NCI-H1436 (cell line): ENCODE measurements at places on chromosomes 2 and 18.

DNA sequence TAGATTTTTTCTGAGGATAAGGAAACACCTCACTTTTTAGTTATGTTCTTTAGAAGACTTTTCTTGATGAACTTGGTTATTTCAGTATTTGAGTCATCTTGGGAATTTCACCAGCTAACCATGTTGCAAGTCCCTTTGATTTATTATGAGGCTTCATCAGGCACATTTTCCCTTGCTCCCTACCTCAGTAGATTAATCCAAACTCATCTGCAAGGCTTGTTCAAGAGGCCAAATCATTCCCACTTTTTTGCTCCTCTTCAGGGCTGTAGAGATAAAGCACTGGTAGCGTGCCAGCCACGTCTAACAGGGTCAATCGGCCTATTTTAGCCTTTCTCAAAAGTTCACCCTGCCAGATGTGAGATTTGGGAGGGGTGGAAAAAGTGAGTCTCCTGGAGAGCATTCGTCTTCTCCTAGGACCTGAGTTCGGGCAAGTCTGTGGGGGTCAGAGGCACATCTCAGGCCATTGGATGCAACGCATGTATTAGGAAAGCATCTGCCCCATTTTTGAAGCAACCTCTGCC lies 120.3 kb downstream of the RDH14 start:
- no peak for DNase-seq

- no peak for DNase-seq
Measured at GRCh38 chr18:5414546-5414945, 119.0 kb upstream of the ZBTB14 start.

DNA sequence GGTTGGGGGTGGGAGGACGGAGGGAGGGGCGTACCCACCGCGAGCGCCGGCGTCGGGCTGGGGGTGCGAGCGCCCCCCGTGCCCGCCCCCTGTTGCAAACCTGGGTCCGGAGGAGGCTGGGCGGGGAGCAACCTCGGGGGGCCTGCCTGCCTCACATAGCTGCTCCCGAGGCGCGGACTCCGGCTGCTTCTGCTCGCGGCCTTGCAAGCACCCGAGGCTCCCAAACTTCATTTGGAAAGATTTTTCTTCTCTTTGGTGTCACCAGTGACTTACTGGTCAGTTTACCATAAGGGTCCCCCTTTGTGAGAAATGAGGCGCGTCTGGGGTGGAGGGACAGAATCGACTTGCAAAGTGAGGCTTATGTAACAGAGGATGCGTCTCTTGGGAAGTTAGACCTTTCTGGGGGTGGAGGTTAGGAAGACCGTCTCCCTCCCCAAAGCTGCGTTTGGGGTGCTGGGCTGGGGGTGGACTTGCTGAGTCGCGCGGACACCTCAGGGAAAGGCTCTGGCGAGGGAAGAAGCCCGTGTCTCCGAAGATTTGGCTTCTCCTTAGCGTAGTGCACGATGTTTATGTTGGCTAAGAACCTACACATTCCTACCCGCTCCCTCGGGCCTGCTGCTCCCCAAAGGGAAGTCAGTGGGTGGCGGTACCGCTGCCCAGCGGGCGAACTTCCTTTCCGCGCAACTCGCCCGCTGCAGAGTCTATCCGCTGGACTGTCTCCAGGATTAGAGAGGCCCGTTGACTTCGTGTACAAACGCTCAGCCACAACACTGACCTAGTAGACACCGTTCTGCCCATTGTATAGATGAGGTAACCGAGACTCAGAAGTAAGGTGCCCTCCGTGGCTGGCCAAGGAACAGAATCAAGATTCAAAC lies 559 bp downstream of the TMEM37 start:
- DNase-seq: no peak

DNA sequence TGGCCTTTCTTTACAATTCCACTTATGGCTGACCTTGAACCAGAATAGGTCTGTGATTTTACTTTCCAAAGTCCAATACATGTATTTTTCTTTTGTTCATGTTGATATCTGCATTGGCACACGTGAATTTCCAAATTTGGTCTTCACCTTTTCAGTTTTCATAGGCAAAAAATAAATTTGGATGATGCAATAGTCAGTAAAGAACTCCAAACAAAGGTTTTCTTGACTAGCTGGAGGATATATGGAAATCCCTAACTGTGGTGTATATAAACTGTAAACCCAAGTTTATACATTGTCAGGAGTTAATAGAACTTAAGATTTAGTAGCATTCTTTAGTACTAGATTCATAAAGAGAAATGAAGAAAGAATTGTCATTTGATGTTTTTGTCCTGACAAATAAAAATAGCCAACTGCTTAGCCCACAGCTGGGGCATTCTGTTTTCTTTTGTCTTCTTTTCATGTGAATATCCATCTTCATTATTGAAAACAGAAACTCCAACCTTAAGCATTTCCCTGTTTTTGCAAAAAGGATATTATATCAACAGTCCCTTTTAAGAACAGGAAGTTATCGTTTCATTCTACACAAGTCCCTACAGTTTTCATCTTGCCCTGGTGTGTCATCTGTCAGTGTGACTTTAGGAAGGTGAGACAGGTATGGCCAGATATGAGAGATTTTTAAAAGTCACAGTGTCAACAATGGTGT lies 132.9 kb downstream of the BCL2 start:
- DNase-seq: no peak

GRCh38 chr2:70520825-70521224 lies 32.8 kb downstream of the TGFA start:
- no peak for DNase-seq

DNA sequence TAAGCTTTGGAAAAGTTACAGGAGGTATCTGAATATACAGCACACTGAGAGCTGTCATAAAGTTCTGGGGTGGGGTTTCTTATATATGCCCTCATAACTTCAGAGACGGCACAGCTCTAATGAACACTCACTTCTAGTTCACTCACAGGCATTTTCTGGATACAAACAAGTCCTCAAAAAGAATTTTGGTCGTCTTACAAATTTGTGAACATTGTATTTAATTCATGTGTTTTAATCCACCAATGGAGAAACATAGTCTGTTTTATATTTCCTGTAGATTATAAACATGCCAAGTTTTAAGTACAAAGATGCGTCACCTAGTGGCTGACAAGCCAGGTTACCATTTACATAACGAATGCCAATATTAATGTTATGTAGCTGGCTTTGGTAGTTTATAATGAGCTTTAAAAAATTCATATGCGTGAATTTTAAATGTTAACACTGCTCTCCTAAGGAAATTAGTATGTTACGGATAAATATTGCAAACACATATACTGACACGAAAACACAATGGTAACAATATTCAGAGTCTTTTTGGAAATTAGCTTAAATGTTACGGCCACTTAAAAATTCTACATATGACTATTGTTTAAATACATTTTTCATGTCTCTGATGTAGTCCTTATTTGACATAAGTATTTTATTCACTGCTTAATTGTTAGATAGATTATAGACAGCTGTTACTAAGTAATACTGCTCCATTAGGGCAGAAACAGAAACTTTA lies 2.5 kb downstream of the COL3A1 start:
- DNase-seq: peak; percentile 0

- DNase-seq: no peak
Measured at GRCh38 chr2:86782748-86783147, 8.0 kb downstream of the CD8A start.

DNA sequence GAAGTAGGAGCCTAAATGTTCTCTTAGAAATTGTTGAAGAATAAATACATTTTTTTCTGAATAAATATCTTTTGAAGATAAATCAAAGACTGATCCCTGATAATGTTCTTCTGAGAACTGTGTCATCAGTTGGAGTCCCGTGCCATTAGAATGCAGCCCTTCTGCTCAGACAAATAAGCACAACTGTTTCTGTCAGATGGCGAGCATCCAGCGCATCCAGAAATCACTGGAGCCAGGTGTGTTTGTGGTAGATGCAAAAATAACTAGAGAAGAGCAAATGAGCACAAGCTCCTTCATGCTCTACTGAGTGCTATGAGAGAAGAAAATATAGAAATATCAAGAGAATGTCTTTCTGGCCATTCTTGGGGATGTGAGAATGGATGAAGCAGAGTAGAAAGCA lies 573.7 kb downstream of the THSD7B start:
- no peak for DNase-seq

DNA sequence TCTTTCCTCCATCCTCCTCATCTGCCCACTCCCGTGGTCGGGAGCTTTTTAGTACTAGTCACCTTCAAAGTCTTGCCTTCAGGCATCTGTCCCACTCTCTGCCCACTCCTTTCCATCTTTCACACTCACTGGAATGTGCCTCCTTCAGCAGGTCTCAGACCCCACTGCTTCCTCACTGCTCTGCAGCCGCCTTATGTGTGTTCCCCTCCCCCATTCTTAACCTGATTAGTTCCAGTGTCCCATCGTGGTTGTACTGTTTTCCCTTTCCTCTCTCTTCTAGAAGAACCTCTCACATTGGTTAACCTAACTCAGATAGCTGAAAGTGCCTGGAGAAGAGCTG lies 3.0 kb downstream of the ARMC9 start:
- DNase-seq: no peak

DNA sequence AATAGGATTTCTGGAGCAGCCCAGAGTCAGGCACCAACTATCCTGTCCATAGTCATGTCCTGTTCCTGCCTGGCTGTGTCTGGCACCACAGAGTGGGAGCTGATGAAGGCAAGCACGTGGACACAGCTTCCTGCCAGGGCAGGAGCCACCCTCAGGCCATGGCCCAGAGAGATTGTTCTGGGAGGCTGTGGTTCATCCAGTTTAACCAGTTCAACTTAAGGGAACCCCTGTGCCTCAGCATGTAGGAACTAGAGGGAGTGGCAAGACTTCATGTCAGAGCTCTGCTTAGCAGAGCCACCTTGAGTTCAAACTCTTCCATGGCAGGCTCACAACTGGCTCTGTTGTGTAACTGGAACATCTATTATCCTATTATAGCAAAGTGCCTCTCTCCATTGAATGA lies 73.2 kb upstream of the NCKAP5 start:
- DNase-seq: no peak

DNA sequence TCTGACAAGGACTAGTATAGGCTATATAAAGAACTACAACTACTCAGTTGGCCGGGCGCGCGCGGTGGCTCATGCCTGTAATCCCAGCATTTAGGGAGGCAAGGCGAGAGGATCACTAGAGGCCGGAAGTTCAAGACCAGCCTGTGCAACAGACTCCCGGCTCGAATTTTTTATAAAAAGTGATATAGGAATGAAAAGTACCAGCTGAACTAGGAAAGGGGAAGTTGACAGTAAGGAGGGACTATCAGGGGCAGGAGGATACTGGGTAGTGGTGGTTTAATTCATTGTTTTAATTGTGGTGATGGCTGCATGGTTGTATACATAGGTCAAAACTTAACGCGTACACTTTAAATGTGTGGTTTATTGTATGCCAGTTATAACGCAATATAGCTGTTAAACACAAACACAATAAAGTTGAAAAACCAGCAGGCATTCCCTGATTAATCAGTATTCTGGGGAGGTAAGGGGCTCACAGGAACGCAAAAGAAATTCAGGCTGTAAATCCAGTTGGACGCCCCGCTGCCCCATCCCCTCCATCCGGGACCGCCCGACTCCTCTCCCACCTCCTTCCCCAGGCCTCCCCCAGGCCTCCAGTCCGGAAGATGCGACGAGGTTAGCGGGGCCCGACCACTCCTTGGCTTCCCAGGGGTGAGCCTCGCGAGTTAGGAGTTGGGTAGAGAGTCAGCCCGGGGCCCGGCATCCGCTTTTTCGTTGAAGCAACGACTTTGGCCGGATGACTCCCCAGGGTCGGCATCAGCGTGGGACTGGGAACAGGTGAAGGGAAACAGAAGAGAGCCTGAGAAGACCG lies 746 bp upstream of the POLR1B start:
- peak; percentile 80 for DNase-seq

- DNase-seq: no peak
Measured at GRCh38 chr2:139020287-139020686, 240.1 kb upstream of the NXPH2 start.

DNA sequence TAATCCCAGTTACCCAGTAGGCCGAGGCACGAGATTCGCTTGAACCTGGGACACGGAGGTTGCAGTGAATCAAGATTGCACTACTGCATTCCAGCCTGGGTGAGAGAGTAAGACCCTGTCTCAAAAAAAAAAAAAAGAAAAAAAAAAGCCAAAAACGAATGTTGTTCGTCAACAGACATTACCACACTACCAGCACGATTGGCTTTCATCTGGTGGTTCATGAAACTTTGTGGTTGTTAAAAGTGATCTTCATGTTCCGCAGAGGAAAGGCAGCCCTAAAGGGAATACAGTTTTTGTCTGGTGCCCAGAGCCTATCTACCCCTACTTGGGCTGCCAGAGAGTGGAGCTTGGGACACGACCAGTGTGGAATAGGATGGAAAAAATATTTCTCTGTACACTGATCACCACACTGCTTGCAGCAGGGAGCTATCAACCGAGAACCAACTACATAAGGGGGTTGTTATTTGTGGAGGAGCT lies 13.6 kb upstream of the CXCR4 start:
- DNase-seq: no peak

DNA sequence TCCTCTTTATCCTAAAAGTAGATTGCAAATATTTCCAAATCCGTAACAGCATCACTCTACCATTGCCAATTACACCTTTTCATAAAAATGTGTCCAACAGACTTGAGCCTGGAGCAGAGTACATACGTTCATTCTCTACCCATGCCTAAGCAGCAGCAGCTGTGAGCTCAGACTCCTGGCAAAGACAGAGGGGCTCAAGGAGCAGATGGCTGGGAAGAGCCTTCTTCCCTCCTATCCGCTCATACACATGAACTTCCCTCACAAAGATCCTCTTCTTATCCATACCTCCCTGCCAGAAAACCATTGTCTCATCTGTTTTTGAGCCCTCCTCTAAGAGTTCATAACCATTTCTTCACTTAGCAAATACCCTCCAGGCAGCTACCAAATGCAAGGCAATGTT lies 164.3 kb upstream of the ARL4C start:
- DNase-seq: no peak

GRCh38 chr2:198213253-198213652 lies 408.9 kb downstream of the PLCL1 start:
- no peak for DNase-seq

GRCh38 chr2:221529177-221529942 lies 42.7 kb downstream of the EPHA4 start:
- DNase-seq: no peak

- DNase-seq: no peak
Measured at GRCh38 chr2:158995677-158996049, 27.2 kb downstream of the TANC1 start.

GRCh38 chr2:126781206-126781605 lies 117.5 kb upstream of the TEX51 start:
- no peak for DNase-seq

GRCh38 chr18:61741881-61742454 lies 150.8 kb downstream of the RNF152 start:
- DNase-seq: no peak

GRCh38 chr2:96091711-96092572 lies 24.4 kb downstream of the ADRA2B start:
- peak; percentile 5 for DNase-seq

GRCh38 chr2:44929159-44929734 lies 12.3 kb upstream of the SIX3 start:
- no peak for DNase-seq

- DNase-seq: no peak
Measured at GRCh38 chr2:149528983-149529382, 58.6 kb downstream of the MMADHC start.

DNA sequence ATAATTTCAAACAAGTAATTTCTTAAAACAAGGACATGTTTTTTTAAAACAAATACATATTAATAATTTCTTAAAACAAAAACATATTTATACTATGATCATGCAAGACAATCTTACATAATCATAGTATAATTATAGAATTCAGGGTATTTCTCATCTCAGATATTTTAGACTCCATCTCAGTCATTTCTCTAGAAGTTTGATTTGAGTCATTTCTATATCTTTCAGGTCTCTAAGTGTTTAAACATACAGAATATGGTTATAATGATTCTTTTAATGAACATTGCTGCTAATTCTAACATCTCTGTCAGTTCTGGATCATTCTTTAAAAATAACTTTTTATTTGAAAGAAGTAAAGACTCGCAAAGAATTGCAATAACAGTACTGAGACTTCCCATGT lies 154.2 kb upstream of the KYNU start:
- DNase-seq: no peak
